ENCODE measurements at places on chromosomes 3 and 15.

DNA sequence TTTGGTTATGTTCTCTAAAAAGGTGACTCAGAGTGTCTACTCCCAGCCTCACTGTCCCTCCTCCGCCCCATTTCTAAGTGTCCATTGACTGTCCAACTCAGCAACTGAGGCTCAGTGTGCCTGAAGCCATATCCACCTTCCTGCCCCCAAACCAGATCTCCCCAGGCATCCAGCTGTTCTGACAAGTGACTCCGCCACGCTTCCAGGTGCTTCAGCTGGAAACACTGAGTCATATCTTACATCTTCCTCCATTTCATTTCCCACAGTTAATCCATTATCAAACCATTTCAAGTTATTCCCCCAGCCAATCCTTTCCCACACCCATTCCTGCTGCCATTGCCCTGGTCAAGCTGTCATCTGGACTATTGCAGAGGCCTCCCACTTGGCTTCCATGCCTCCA is 17.1 kb downstream of the MAGEF1 start:
- no peak for DNase-seq

- no peak for DNase-seq
These were observed 14.5 kb downstream of the EXOG start for GRCh38 chr3:38510631-38511030.

GRCh38 chr3:112012205-112012992 is 13.7 kb downstream of the TAGLN3 start:
- no peak for DNase-seq

- peak; percentile 41 for DNase-seq
These were observed 259.1 kb downstream of the OPA1 start for GRCh38 chr3:193851941-193852674.

GRCh38 chr3:196012941-196013476 is 68.9 kb downstream of the TFRC start:
- DNase-seq: peak; percentile 59

- DNase-seq: no peak
These were observed 61.6 kb downstream of the RGMA start for GRCh38 chr15:93027413-93027812.

DNA sequence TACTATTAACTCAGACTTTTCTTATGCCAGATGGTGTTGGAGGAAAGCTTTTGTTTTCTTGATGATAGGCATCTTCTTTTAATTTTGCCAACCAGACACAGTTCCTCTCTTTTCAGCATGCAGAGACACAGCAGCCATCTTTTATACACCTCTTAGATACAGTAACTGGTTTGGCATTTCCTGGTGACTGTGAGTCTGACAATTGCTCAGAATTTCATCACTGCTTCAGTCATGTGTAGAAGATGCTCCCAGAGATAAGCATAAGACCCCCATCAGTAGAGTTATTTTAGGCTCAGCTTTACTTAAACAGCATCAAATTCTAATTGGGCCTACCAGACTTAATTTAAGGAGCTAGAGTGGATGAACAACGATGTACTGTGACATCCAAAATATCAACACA is 779.0 kb downstream of the SQOR start:
- DNase-seq: no peak

DNA sequence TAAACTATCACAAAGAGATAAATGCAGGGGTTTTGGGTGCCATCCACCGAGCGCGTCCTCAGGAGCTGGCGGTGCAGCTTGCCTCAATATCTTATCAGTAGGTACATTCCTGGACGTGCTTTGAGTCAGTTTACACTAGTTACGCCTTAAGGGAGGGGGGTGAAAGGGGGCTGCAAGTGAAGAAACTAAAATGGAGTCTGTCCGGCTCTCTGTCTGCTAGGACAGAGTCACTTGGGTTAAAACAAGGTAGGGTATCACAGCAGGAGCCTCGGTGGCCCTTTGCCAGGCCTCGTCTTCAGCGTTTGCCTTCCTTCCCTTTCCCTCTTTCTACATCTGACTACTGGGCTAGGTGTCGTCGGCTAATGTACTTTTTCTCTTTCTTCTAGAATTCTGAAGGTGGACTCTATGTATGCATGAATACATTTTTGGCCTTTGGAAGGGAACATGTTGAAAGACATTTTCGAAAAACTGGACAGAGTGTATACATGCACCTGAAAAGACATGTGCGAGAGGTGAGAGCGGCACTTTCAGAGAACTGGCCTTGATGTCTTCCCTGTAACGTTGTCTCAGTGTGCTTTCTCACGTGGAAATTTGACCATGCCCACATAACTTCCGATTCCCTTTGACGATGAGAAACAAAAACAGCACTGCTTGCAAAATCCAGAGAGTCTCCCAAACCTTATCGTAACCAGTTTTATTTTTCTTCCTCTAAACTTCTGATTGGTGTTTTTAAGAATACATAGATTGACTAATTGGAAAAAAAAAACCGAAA is 28.8 kb downstream of the USP13 start:
- no peak for DNase-seq

DNA sequence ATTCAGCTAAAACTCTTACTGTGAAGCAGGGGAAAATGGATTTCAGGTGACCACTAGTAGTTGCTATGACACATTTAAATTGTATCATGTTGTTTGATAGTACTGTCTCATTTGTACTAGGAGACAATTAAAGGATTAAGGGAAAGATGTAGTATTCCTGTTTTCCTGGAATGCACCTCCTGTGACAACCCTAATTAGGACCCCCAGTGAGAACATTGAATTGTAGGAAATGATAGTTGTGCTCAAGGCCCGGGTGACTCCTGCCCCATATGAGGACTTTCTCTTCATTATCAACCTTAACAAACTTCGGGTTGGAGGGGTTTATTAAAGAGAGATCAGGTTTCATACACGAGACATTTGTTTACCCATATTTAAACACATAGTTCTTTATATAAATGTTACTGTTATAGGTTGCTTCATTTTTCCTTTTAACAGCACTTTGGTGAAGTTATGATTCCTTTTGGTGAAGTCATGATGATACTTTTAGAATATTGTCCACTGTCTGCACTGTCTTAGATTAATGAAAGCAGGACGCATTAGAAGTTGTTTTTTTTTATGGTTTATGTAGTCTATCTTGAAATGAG is 392.6 kb upstream of the NAALADL2 start:
- no peak for DNase-seq

DNA sequence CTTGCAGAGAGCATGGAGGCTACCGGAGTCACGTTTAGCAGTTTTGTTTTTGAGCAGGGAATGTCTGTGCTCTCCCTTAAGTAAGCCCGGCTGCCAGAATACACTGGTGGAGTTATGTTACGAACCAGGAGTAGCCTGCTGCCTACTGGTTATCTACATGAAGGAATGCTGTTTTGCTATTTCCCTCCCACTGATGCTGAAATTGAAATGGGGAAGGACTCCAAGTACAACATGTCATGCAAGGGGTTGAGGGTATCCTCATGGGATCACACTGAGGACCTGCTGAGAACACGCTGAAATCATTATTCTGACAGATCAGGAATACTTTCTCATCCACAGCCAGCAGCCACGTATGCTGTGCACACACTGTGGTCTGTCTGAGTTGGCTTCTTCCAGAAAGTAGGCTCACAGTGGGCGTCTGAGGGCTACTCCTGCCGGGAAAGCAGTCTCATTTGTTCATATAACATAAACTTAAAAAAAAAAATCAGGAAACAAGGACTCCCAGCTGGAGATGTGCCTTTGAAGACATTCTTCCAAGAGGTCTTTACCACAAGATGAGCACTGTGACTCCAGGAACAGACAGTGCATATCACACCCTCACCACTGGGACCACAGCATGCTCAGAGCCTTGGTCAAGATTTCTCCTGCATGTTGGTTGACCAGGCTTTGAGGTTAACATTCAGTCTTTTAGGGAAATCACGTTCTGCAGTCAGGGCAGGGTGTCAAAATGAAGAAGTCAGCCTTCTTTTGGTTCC is 300.4 kb upstream of the RASGRP1 start:
- DNase-seq: no peak

DNA sequence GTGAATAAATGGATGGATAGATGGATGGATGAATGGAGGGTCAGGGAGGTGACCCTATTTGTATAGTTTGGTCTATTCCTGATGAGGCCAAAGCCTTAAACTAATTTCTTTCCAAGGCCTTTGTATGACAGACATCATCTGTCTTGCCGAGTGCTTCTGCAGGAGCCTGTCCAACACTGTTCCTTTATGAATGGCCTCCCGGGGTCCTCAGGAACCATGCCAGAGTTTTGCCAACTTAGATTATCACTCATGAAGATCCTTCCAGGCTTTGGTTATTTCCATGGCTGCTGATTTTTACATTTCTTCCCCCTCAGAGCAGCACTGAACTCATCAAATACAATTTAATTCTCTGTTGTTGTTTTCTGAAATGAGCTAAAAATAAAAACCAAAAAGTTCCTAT is 133.0 kb upstream of the SOX2 start:
- DNase-seq: no peak

DNA sequence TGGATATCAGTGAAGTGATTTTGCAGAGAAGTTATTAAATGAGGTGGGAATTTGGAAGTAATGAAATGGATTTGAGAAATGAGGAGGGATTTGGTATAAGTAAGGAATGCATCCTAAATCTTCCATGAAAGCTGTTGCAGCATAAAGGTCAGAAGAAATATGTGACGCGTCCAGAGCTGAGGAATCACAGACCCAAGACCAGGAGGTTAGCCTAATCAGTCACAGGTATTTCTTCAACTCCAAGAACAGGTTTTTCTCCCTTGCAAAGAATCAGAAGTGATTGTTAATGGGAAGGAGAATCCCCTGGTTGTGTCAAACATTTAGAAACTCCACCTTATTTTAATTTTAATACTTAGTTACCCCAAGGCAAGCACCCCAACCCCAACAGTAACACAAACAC is 253.2 kb downstream of the MEX3B start:
- DNase-seq: no peak

GRCh38 chr3:121698476-121698875 is 37.8 kb upstream of the HCLS1 start:
- DNase-seq: no peak

DNA sequence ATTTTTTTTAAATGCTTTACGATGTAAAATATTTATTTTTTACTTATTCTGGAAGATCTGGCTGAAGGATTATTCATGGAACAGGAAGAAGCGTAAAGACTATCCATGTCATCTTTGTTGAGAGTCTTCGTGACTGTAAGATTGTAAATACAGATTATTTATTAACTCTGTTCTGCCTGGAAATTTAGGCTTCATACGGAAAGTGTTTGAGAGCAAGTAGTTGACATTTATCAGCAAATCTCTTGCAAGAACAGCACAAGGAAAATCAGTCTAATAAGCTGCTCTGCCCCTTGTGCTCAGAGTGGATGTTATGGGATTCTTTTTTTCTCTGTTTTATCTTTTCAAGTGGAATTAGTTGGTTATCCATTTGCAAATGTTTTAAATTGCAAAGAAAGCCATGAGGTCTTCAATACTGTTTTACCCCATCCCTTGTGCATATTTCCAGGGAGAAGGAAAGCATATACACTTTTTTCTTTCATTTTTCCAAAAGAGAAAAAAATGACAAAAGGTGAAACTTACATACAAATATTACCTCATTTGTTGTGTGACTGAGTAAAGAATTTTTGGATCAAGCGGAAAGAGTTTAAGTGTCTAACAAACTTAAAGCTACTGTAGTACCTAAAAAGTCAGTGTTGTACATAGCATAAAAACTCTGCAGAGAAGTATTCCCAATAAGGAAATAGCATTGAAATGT is 15.6 kb downstream of the THBS1 start:
- no peak for DNase-seq

GRCh38 chr15:29612096-29612495 is 210.2 kb downstream of the TJP1 start:
- DNase-seq: no peak

GRCh38 chr3:23404246-23404645 is 201.1 kb downstream of the UBE2E2 start:
- no peak for DNase-seq

GRCh38 chr3:9791790-9792404 is 376 bp downstream of the TADA3 start:
- DNase-seq: no peak

DNA sequence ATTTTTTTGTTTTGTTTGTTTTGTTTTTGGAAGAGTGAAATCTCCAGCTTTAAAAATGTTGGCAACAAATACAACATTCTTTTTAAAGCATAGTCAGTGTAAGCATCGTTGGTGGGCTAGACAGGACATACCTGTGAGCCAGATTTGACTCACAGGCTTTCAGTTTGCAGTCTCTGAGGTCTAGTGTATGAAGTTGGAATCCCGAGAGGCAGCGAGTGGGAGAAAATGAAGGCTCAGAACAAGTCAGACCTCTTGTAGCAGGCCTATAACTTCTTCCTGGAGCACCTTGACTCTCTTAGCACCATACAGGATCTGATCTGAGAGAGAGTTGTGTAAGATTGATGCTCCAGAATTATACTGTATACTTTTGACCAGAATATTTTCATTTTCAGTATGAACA is 60.2 kb downstream of the CNTN4 start:
- no peak for DNase-seq

- peak; percentile 51 for DNase-seq
These were observed 680 bp downstream of the POC1A start for GRCh38 chr3:52153389-52154096.

DNA sequence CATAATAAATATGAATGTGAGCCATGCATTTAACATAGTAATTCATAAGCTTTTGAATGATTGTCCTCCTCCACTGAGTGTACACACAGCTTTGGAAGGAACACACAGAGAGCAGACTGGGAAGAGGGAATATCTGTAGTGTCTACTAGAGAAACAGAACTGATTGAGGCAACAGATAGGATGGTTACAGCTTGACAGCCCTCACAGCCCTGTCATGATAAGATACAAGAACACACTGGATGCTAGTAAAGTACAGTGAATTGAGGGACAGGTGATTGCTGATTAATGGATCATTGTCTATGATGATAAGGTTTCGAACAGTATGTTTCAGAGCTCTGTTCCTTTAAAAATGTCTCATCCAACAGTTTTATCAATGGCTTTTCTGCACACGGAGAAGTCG is 383.4 kb upstream of the GBE1 start:
- DNase-seq: no peak

- no peak for DNase-seq
These were observed 61.9 kb downstream of the TRPM7 start for GRCh38 chr15:50624616-50625168.

DNA sequence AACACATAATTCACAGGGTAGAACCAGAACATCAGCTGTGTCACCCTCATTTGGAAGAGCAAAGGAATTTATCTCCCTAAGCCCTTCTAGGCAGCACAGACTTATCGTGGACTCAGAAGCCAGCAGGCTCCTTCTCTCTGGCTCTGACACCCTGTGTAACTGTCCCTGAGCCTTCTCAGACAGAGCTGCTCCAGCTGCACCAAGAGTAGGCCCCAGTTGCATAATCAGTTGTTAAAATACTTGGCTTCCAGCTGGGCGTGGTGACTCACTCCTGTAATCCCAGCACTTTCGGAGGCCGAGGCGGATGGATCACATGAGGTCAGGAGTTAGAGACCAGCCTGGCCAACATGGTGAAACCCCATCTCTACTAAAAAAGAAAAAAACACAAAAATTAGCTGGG is 49.4 kb upstream of the ACVR2B start:
- DNase-seq: no peak

DNA sequence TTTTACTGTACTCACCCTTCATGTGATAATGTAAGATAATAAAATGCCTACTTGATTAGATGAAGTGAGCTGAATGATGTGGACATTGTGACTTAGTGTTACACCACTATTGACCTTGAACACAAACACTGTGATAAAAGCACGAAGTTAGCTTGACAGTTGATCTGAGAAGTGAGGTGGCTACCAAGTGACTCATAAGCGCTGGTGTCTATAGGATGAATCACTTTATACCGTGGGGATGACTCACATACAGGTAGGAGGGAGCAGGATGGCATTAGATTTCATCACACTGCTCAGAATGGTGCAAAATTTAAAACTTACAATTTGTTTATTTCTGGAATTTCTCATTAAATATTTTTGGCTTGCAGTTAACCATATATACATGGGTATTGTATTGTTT is 174.7 kb upstream of the CNTN3 start:
- DNase-seq: no peak

- no peak for DNase-seq
These were observed 245.6 kb upstream of the PEX5L start for GRCh38 chr3:180282386-180282785.
